ENCODE measurements at places on chromosomes 5 and 9. TPM values are rescaled to one million over a fixed set of nuclear protein-coding genes. Genes with fewer than 3 reads are reported as not detected.

DNA sequence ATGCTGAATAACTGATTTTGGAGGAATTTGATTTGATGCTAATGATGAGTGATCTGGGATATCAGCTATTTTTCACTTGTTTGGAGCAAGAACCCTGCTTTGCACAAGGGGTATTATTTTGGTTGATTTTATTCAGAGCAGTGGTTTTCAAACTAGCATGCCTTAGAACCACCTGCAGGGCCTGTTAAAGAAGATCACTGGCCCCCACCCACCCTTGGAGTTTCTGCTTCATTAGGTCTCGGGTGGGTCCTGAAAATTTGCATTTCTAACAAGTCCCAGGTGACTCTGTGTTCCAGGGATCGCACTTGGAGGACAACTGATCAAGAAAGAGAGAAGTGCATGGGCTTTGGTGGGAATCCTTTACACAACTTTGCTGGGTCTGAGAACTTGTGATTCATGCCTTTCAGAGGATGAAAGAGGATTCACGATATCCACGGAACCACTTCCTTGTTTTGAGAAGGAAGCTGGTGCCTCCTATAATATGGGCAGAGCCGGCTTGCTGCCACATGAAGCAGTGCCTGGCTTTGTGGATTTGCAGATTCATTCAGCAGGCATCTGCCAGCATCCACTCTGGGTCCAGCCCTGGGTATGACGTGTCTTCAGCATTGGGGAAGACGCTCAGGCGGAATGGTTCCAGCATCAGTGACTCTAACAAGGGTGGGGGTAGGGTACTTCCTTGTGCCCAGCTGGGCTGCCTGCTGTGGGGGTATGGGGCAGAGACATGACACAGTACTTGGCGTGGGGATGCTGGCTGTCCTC lies 106.6 kb upstream of the PITX1 start:
- no peak overlapping the region for H3K27ac ChIP-seq
- DNase-seq = no peak
- H3K4me3 ChIP-seq = no peak overlapping the region
- no peaks in the 10 kb centered on the region for H3K4me1 ChIP-seq
- no peaks in the 10 kb centered on the region for H3K36me3 ChIP-seq

The STK32A gene
- total RNA-seq = not detected

- no peak overlapping the region for H3K27ac ChIP-seq
- no peaks in the 10 kb centered on the region for H3K36me3 ChIP-seq
- no peaks in the 10 kb centered on the region for H3K4me1 ChIP-seq
- H3K4me3 ChIP-seq = no peak overlapping the region
- DNase-seq = no peak
These were observed 84.5 kb upstream of the RPS23 start for GRCh38 chr5:82362636-82363035.

- H3K36me3 ChIP-seq = peaks cover 6% of the 10 kb centered on the region
- no peak overlapping the region for H3K4me3 ChIP-seq
- H3K4me1 ChIP-seq = no peaks in the 10 kb centered on the region
- H3K27ac ChIP-seq = no peak overlapping the region
These were observed 57.4 kb downstream of the GOLPH3 start for GRCh38 chr5:32116574-32117313.

- no peak overlapping the region for H3K27ac ChIP-seq
- no peaks in the 10 kb centered on the region for H3K27me3 ChIP-seq
- no peak overlapping the region for H3K4me3 ChIP-seq
- H3K36me3 ChIP-seq = no peaks in the 10 kb centered on the region
These were observed 27.9 kb upstream of the BASP1 start for GRCh38 chr5:17189381-17190036.

DNA sequence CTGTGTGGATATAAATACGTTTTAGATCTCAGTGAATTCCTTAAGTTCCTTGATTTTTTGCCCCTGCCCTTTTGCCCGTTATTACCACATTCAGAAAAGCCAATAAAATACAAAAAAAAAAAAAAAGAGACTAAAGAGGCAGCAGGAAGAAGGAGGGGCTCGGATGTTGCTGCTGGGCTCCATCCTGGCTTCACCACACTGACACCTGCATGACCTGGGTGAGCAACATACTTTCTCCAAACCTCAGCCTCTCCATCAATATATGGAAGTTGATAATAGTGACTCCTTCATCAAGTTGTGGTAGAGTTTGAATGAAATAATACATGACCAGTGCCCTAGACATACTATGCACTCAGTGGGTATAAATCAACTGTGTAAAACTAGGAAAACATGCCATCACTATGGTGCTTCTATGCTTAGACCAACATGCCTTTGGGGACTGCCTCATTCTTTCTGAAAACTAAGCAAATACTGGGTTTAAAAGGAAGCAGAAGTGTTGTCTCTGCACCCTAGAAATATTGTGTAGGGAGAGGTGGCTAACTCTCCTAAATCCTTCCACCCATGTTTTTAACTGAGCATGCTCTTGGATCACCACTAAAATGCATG lies 243.0 kb downstream of the PIK3R1 start:
- no peaks in the 10 kb centered on the region for H3K4me1 ChIP-seq
- H3K36me3 ChIP-seq = no peaks in the 10 kb centered on the region
- H3K4me3 ChIP-seq = no peak overlapping the region
- H3K27me3 ChIP-seq = no peaks in the 10 kb centered on the region
- DNase-seq = no peak
- H3K27ac ChIP-seq = no peak overlapping the region

DNA sequence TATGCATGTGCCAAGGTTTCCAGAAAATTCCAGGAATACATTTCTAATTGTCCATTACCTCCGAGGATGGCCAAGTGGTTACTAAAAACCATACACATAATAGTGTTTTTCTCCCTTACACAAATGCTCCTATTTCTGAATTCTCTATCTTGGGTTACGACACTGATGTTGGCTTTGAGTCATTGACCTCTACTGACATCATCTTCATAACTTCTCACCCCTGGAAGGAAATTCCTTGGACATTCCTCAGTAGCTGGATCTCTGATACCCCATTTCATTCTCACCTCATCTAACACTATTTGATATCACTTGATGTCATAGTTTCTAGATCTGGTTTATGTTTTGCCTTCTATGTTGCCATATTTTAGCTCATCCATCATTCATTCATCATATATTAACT lies 287.2 kb downstream of the CTNND2 start:
- no peaks in the 10 kb centered on the region for H3K27me3 ChIP-seq
- H3K27ac ChIP-seq = no peak overlapping the region
- H3K4me1 ChIP-seq = no peaks in the 10 kb centered on the region
- no peaks in the 10 kb centered on the region for H3K36me3 ChIP-seq
- no peak for DNase-seq

Data from right lobe of liver (tissue), 6 donors.